ENCODE measurements at places on chromosomes 16 and 17.
A peak's percentile ranks its signal among the peaks of the same experiment; 100 is the strongest.

- DNase-seq = no peak
Measured at GRCh38 chr17:79251824-79252223, 177.2 kb downstream of the ENGASE start.

GRCh38 chr17:71699907-71700306 lies 420.9 kb upstream of the SOX9 start:
- DNase-seq = no peak

GRCh38 chr16:87442581-87442966 lies 50.2 kb downstream of the ZCCHC14 start:
- DNase-seq = no peak

- no peak for DNase-seq
Measured at GRCh38 chr17:43756201-43756600, 2.4 kb downstream of the SOST start.

GRCh38 chr17:164303-165235 lies 16.9 kb downstream of the DOC2B start:
- DNase-seq = no peak

DNA sequence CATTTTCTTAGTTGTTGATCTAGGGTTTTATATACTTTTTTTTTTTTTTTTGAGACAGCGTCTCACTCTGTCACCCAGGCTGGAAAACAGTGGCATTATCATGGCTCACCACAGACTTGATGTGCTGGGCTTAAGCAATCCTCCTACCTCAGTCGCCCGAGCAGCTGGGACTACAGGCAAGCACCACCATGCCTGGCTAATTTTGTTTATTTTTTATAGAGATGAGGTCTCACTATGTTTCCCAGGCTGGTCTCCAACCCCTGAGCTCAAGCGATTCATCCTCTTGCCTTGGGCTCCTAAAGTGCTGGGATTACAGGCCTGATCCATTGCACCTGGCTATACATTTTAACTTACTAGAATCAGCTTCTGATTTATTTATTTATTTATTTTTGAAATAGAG lies 34.2 kb upstream of the ATP2A3 start:
- no peak for DNase-seq

- no peak for DNase-seq
Measured at GRCh38 chr17:61729690-61730268, 133.5 kb downstream of the BRIP1 start.

GRCh38 chr17:74862108-74862901 lies 2.6 kb upstream of the GRIN2C start:
- DNase-seq = peak; percentile 21

DNA sequence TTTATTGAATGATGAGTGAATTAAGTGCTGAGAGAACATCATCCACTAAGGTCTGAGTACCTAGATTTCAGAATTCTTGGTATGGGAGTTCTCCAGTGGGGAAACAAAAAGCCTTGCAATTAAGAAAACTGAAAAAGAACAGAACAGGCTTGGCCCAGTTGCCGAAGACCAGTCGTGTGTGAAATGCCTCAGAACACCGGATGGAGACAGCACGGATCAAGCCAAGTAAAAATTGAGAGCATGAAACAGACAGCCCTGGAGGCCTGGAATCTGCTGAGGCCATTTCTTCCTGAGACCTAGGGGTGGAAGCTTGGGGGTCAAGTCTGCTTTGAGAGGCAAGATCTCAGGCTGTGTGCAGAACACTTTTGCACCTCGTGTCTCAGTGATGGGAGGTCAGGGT lies 43.3 kb downstream of the GRIN2A start:
- DNase-seq = no peak

DNA sequence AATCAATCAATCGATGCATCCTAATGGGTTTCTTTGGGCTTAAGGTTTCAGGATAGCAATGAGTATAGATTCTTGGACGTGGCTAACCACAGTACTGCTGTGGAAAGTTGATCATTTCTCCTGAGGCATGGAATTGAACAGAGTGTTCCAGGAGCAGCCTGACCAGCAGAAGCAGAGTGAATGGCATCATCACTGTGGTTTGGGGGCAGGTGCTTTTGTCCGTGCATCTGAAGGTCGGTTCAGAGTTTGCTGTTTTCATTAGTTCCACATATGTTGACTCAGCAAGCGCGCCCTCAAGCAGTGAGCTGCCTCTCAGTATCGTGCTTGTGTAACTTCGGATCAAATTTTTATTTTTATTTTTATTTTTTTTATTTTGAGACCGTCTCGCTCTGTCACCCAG lies 24.9 kb downstream of the KIAA0513 start:
- DNase-seq = no peak

DNA sequence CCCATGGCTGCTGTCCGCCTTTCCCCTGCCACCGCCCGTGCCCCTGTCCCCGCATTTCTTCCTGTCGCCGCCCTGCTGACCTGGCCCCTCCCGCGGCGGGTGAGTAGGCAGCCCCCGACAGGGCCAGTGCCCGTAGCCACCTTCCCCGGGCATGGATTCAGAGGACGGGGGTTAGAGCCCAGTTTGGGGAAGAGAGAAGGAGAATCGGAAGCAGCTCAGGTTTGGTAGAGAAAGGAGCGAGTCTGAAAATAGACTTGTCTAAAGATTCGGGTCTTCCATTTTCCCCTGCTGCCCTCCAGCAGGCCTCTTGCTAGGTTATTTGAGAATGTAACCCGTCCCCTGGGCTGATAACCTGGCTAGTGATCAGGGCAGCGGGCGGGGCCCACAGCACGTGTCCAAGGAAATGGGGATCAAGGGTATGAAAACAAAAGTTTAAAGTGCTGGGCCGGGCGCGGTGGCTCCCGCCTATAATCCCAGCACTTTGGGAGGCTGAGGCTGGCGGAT lies 7.9 kb upstream of the CLDN9 start:
- no peak for DNase-seq

DNA sequence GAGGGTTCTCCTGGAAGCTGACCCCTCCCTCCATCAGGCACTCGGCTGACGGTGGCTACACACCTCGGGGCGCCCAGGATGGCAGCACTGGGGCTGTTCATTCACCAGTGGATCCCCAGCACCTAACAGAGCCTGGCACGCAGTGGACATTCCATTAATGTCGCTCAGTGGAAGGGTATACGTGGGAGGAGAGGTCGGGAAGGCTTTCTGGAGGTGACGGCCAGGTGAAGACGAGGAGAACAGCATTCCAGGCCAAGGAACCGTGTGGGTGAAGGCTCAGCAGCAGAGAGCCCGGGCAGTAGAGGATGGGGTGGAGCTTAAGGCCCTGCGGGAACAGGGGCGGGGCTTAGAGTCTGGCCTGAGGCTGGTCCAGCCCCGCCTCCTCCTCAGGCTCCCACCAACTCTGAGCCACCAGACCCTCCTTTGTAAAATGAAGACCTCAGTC lies 2.5 kb upstream of the HS3ST6 start:
- no peak for DNase-seq

- no peak for DNase-seq
Measured at GRCh38 chr16:253833-254232, 19.2 kb downstream of the FAM234A start.

- DNase-seq = no peak
Measured at GRCh38 chr17:28615260-28615940, 1.4 kb upstream of the RSKR start.

DNA sequence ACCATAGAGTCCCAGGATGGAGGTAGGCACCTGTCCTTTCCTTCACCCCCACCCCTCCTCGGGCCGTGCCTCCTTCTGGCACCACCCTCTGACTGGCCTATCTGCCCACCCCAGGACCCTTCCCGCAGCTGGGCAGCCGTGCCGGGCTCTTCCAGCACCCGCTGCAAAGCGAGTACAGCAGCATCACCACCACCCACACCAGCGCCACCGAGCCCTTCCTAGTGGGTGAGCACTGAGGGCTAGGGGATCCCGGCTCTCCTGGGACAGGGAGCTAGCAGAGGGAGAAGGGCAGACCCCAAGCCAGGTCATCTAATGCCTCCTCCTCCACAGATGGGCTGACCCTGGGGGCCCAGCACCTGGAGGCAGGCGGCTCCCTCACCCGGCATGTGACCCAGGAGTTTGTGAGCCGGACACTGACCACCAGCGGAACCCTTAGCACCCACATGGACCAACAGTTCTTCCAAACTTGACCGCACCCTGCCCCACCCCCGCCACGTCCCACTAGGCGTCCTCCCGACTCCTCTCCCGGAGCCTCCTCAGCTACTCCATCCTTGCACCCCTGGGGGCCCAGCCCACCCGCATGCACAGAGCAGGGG lies 7.8 kb downstream of the GALK1 start:
- DNase-seq = no peak

DNA sequence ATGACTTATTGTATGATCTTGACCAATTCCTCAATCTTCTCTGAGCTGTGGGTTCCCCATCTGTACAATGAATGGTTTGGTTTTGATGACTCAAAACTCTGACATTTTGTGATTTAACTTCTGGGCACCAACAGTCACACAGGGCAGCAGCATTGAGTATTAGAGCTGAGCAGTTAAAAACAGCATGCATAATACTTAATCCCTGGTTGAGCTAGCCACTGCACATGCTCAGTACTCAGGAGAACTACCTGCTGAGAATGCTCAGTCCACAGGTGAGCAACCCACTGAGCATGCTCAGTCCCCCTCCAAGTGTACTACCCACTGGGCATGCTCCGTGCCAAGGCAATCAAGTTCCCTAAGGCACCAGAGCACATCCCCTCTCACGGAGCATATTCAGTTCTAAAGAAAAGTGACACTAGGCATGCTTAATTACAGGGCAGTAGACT lies 68.7 kb downstream of the AIPL1 start:
- no peak for DNase-seq

GRCh38 chr16:75074920-75075687 lies 41.5 kb downstream of the LDHD start:
- peak; percentile 41 for DNase-seq

- DNase-seq = no peak
Measured at GRCh38 chr17:81586096-81586495, 33.9 kb upstream of the FAAP100 start.

DNA sequence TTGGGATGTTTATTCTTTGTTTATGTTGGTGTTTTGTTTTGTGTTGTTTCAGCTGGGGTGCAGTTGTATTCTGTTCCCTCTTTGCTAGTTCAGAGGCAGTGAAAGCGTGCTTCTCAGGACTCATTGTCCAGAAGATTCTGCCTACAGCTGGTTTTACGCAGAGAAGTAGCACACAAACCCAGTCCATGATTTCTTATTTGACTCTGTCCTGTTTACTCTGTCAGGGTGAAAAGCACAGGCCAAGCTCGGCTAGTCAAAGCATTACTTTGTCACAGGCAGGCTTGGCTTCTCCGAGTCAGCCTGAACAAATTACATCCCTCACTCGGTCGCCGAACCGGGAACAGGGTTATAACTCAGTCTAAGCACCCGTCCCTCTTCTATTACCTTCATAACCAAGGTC lies 435.0 kb downstream of the MAF start:
- DNase-seq = no peak

DNA sequence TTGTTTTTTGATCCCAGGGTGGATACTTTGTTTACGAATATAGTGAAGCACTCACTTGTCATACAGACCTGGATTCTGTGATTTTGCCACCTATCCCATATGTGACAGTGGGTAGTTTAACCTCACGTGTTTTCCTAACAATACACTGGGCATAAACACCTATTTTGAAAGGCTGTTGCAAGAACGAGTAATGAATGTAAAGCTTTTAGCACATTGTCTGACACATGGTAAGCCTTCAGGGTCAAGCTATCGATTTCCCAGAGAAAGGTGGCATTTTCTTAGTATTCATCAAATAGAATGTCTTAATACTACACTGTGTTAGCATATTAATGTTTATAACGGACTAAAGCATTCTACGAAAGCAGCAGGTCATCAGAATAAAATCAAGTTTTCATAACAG lies 1.9 kb downstream of the CHTF8 start:
- DNase-seq = no peak

DNA sequence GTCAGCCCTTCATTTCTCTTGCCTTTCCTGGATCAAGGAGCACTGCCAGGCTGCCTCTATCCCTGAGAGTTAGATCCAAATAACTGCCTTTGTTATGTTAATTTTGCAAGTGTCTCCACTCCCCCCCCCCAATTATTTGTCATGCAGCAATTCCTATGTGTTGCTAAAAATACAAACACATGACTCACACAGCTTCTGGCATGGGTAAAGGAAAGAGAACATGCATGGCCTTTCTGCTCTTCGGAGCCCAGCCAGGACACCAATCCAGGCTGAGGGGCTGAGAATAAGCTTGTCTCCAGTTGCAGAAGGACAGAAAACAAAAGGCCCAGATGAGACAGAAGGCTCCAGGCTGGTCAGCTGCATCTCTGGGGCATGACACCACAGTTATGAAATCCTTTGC lies 148.0 kb upstream of the TNRC6C start:
- DNase-seq = no peak

DNA sequence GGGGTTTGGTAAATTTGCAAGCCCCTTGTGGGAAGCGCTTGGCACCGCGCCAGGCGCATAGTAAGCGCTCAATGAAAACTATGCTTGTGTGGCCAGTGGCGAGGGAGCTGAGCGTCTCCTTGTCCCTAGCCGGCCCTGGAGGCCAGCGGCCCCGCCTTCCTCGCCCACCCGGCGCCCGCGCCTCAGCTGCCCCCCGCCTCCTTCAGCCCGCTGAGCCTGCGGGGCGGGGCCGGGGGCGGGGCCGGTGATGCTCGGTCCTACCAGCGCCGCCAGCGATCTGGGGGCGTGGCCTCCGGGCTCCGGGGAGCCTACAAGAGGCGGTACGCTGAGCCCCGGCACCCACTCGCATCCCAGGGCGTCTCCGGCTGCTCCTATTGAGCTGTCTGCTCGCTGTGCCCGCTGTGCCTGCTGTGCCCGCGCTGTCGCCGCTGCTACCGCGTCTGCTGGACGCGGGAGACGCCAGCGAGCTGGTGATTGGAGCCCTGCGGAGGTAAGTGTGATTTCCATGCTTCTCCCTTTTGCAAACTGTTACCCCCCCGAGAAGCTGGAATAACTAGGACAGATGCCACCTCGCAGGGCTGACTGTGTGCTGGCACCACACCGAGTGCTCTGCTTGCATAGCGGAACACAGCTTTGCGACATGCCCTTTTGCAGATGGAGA lies at the start of gene CRISPLD2:
Gene CRISPLD2, plus strand, starts transcription at position 342 of the 661 bp plus-strand sequence. CDS start 18,511 bp downstream, outside the sequence.
- DNase-seq = peak; percentile 54

DNA sequence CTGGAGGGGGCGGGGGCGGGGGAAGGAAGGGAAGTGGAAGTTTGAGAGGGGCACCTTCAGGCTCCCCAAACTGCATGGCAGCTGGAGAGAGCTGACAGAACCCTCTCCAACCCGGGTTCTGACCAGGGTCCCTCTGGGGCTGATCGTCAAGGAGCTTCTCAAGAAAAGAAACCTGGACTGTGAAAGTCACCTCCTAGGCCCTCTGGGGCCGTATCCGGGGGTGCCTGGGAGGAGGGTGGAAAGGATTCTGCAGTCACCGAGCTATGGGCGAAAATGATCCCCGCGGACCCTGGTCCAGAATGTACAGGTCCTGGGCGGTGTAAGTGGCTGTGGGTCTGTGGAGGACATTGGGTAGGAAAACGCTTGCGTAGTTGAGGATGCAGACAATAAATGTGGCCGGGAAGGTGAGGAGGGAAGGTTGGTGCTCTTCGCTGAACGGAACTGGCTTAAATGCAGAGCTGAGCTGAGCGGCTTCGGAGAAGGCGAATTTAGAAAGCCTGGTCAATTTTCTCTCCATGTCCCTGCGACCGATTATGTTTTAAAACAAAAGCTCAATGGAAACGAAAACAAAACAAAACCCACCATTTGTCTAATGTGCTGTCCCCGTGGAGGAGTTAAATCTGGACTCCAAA lies 3.6 kb upstream of the LHX1 start:
- DNase-seq = no peak

- DNase-seq = no peak
Measured at GRCh38 chr17:15261258-15261801, 3.8 kb downstream of the PMP22 start.

GRCh38 chr16:3748307-3748706 lies 31.0 kb upstream of the TRAP1 start:
- no peak for DNase-seq
